ENCODE measurements at places on chromosomes 3 and 15. TPM values are rescaled to one million over a fixed set of nuclear protein-coding genes. Genes with fewer than 3 reads are reported as not detected.

THAP10 gene
- 0.35 TPM for total RNA-seq

VIPR1 gene
- 19.5 TPM for total RNA-seq

IGSF10 gene
- total RNA-seq, result 0.15 TPM

IL17RD gene
- 2.7 TPM for total RNA-seq

LYZL4 gene
- total RNA-seq, result 0.23 TPM

PIK3R4 gene
- total RNA-seq, result 51.0 TPM

PTX3 gene
- total RNA-seq, result 809 TPM

SAMMSON gene
- total RNA-seq, result not detected

SMC4 gene
- total RNA-seq, result 16.3 TPM

PTPRG gene
- total RNA-seq, result 50.7 TPM

ACKR2 gene
- total RNA-seq, result 0.15 TPM

FETUB gene
- total RNA-seq, result not detected

GOLGA6B gene
- total RNA-seq, result not detected

ECE2 gene
- not detected for total RNA-seq

DCLK3 gene
- not detected for total RNA-seq

SCN10A gene
- total RNA-seq, result not detected

HYAL1 gene
- total RNA-seq, result 0.60 TPM

CTXND1 gene
- total RNA-seq, result not detected

PLAAT1 gene
- total RNA-seq, result not detected

SPINK8 gene
- total RNA-seq, result not detected

SLC26A6 gene
- total RNA-seq, result 19.7 TPM

LRRK1 gene
- 5.9 TPM for total RNA-seq

VGLL4 gene
- 30.1 TPM for total RNA-seq

SLC51A gene
- not detected for total RNA-seq

C15orf40 gene
- 9.9 TPM for total RNA-seq

DYNLT2B gene
- 10.4 TPM for total RNA-seq

CCR3 gene
- total RNA-seq, result 0.94 TPM

NBEAL2 gene
- 1.5 TPM for total RNA-seq

MYZAP gene
- not detected for total RNA-seq

CIP2A gene
- 1.5 TPM for total RNA-seq

ZNF501 gene
- total RNA-seq, result 5.5 TPM

MRAS gene
- 69.1 TPM for total RNA-seq

SIDT1 gene
- total RNA-seq, result not detected

CAMK2N2 gene
- 0.12 TPM for total RNA-seq

PRTG gene
- 0.70 TPM for total RNA-seq

ITIH1 gene
- not detected for total RNA-seq

STXBP5L gene
- total RNA-seq, result not detected

ATP10A gene
- total RNA-seq, result 4.4 TPM

SLC28A2 gene
- not detected for total RNA-seq

DNAH12 gene
- under 0.01 TPM for total RNA-seq

TRH gene
- not detected for total RNA-seq

P3H2 gene
- total RNA-seq, result 2.6 TPM

Measured in smooth muscle cell of the coronary artery (primary cell).